ENCODE measurements at places on chromosomes 2 and 18. TPM values are rescaled to one million over a fixed set of nuclear protein-coding genes. Genes with fewer than 3 reads are reported as not detected.

DNA sequence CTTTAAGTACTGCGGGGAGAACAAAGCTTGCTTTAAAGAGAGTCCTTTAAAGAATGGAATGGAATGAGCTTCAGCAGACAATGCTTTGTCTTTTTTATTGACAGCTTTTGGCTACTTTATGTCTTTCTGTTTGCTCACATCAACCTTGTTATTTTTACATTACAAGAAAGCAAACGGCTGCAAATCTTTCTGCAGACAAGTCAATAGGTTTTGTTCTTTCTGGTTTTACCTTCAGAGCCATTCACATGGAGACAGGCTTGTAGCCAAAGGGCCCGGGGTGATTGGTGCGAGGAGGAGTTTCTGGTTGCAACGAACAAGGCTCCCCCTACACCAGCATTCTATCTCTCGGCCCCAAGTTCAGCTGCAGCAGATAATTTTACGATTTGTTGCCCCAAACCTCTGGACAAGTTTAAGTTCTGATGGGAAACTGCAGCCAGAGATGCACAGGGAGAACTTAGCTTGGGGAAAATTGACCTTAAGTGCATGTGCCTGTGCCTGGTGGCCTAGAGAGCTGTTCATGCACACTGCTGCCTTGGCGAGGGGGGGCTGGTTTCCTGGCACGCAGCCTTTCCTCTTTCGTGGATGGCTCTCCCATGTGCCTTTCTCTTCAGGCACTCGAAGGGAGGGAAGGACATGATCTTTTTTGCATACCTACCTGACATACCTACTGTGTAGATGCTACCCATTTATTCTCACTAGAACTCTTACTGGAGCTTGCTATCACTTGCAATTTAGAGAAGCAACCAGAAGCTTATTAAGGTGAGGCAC, 543.2 kb downstream of the DCDC2C start:
- DNase-seq, result no peak

Gene GNAL
- total RNA-seq, result 0.07 TPM

DNA sequence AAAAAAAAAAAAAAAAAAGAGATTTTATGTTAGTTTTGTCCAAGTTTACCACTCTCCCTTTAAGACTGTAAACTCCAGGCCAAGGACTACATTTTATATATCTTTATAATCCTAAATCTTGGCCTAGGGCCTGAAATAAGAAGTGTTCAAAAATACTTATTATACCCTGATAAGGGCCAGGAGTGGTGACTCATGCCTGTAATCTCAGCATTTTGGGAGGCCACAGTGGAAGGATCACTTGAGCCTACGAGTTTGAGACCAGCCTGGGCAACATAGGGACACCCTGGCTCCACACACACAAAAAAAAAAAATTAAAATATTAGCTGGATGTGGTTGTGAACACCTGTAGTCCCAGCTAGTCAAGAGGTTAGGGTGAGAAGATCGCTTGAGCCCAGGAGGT, 12.7 kb downstream of the TRIP12 start:
- DNase-seq, result no peak

Gene GLI2
- not detected for total RNA-seq
